ENCODE measurements at places on chromosomes 12 and 14.

DNA sequence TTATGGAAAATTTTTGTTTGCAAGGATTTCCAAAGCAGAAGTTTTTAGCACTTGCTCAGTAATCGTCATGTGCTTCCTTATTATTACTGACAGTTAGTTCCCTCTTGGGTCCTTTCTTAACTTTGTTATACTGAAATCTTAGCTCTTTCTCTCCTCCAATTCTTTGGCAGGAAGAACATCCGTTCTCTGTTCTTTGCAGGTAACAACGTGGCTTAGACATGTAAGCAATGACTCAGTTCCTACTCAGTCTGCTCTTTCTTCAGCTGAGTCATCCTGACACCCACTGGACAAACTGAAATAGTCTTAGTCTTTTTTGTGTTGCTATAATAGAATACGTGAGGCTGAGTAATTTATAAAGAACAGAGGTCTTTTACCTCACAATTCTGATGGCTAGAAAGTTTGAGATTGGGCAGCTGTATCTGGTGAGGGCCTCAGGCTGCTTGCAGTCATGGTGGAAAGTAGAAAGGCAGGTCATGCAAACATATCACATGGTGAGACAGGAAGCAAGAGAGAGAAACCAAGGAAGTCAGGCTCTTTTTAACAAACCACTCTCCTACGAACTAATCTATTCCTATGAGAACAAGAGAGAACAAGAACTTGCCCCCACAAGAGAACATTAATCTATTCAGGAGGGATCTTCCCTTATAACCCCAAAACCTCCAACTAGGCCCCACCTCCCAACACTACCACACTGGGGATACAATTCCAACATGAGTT lies 49.2 kb downstream of the TESPA1 start:
- peak; percentile 48 for DNase-seq

DNA sequence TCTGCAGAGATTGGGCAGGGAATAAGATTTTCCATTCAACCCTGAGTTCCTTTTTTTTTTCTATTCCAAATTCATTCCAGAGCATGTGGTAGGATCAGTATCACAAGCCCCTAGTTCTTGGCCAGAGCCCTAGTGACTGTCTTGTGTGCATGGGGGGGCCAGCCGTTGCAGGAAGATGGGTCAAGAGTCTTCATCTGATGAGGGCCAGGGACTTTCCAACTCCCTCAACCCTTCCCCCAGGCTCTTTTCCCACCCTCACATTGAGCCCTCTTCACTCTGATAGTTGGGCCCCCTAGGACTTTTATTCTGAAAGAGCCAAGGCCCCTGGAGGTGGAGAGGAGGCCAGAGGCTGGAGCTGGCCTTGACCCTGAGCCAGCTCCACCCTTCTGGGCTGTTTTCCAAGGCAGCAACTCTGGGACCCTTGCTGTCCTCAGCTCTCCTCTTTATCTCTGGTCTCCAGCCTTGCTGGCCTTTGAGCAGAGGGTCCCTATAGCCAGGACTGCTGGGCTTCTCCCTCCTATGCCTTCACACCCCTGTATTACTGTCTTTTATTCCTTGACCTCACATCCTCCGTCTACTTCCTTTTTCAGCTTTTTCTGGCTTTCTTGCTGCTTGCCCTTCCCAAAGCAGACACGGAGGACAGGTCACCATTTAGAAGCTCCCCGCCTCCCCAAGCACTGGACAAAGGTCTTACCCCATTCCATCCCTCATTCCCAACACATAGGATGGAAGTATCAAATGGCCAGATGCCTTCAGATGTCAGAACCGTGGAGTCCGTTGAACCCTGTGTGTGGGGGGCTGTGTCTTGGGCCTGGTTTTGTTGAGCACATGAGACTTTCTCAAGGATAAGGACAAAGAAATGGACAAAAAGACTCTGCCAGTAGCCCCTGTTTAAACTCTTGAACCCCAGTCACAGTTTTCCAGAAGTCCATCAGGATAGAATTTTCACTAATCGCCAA lies 5.6 kb downstream of the RBP5 start:
- no peak for DNase-seq

GRCh38 chr12:113202300-113203075 lies 17.0 kb downstream of the RITA1 start:
- DNase-seq = no peak

GRCh38 chr12:52119398-52120254 lies 40.1 kb downstream of the SMIM41 start:
- DNase-seq = no peak

DNA sequence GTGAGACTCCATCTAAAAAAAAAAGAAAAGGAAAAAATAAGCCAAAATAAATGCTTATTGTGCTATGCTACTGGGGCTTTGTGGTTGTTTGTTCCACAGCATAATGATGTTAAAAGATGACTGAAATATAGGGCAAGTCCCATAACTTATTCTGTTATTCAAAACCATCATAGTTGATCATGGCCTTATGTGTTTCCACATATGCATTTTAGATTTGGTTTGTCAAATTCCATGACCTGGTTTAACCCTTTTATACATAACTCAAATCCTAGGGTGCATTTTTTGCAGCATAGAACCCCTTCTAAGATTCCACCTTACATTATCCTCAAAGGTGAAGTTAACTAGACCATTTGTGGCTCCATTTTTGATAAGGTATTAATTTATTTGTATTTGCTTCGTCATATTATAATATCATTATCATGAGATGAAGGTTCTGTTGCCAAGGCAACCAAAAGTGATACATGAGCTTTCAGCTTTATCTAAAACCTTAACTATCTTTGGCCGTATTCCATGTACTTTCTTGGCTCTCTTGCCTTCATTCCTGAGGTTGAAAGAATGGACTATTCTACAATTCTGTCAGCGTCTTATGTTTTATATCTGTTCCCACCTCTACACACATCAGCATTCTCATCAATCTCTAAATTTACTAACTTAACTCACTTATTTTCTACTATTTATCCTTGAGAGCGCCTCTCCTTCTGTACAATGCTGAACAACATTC lies 138.7 kb upstream of the DYRK2 start:
- DNase-seq = no peak
